ENCODE measurements at places on chromosomes 5 and 9.
A peak's percentile ranks its signal among the peaks of the same experiment; 100 is the strongest.

DNA sequence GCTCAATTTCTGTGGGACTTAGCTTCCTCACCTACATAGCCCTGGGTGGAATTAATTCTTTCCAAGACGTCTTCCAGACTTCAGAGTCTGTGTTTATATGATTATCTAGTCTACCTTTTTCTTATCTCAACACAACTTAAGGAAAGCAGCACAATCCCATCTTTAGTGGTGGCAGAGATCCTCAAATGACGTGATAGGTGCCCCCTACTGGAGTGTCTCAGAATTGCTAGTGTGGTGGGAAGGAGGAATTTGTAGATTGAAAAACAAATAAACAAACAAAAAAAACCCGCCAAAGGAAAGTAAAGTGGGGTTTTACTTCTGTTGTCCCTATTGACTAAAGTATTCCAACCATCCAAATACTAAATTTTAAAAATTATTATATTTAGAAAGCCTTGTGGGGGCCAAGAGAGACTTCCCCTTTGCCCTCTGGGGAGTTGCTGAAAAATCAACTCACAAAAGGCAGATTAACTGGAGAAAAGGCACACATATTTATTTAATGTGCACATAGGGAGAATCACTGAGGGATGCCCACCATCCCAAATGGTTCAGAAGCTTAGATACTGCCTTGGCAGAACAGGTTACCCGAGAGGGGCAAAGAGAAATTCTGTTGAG lies 283.3 kb downstream of the TMEM167A start:
- peak; percentile 38 for DNase-seq

DNA sequence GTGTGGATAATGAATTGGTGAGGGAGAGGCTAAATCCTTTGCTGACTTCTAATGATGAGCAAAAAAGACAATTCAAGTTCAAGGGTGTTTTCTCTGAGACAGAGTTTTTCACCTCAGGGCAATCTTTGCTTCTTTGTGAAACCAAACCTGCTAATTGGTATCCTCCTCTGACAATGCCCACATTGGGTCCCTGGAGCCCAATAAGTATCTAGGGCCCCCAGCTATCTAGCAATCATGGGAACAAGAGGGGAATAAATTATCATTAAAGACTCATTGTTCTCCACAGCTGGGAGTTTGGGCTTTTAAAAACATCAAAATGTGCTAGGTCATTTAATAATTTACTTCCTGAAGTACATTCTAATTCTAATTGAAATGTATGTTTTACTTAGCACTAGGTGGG lies 227.3 kb downstream of the TMEM167A start:
- DNase-seq, result no peak

DNA sequence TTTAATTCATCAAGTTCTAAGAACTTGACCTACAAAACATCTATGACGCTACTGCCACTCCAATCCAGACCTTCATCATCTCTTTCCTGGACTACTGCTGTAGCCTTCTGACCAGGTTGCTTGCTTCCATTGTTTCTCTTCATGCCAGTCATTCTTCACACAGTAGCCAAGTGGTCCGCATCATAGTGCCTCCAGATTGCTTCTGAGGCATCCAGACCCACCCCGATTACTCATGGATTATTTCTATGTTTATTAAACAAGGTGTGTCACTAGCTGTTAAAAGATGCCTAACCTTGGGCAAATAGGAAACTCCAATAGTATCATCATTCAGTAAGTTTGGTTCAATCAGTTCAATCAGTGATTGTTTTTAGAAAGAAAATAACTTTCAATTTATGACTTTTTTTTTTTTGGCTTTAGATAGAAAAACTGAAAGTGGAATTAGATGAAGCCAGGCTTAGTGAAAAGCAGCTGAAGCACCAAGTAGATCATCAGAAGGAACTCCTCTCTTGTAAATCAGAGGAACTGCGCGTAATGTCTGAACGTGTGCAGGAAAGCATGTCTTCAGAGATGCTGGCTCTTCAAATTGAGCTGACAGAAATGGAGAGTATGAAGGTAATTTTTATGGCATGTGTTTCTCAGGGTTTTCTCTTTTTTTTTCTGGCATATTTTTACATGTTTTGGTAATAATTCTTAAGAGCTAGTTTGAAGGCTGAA lies 9.5 kb downstream of the SPDL1 start:
- DNase-seq, result no peak

DNA sequence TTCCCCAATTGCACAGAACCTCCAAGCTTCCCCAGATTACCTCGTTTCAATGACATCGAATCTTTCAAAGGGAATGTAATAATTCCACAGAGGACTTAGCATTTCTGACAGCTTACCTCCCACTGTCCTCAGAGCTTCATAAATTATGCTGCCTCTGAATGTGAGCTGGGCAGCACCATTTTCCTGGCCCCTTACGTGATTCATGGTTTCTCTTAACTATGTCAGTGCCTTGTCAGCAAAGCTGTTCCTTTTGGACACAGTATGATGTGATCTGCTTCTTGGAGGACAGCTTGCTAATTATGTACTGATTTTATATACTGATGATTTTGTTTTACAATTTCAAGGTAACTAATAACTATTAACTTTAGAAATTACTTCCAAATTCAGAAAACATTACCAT lies 27.7 kb upstream of the SSBP2 start:
- DNase-seq, result no peak

DNA sequence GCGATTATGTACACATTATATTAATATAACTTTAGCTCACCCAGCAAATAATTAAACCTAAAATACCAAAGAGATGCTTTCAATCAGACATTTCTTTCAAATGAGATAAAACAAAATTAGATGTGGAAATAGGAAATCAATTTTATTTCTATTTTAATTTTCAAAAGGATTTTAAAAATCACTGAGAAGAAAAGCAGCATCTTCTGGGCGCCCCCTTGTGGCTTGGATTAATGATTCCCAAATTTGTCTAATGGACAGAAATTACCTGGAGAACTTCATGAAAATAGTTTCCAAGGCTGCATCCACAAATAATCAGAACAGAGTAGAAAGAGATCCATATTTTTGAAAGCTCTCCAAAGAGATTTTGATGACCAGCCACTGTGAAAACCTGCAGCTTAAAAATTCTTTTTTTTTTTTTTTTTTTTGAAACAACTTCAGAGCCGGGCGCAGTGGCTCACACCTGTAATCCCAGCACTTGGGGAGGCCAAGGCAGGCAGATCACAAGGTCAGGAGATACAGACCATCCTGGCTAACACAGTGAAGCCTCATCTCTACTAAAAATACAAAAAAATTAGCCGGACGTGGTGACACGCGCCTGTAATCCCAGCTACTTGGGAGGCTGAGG lies 50.9 kb upstream of the CEMIP2 start:
- no peak for DNase-seq

DNA sequence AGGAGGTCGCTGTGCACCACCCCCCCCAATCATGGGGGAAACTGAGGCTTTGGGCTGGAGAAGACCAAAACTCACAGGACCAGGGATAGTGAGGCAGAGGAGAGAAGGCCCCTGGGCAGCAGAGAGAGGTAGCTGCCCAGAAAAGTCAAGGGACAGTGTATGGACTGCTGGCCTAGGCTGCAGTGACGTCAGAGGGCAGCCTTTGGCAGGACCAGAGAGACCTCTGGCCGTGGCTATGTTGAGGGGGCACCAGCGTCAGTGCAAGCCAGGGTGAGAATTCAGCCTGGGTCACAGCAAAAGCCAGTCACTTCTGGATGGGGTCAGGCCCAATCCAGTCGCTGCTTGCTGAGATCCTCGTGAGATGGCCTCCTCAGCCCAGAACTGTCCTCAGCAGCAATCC lies 26.5 kb downstream of the FLT4 start:
- DNase-seq, result no peak

DNA sequence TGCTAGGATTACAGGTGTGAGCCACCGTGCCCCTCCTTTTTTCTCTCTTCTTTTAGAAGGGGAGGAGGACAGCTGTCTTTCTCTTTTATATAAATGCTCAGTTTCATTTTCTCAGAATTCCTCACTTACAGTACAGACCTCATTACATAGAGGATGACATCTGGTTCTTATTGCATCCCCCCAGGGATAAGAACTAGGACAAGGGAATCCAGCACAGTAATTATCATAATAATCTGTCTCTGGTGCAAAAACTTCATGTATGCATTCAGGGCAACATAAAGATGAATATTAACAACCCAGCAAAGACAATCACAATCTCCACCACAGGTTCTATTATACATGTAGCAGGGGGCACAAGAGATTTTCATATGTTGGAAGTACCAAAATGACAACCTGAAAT lies 5.1 kb downstream of the SPZ1 start:
- no peak for DNase-seq

DNA sequence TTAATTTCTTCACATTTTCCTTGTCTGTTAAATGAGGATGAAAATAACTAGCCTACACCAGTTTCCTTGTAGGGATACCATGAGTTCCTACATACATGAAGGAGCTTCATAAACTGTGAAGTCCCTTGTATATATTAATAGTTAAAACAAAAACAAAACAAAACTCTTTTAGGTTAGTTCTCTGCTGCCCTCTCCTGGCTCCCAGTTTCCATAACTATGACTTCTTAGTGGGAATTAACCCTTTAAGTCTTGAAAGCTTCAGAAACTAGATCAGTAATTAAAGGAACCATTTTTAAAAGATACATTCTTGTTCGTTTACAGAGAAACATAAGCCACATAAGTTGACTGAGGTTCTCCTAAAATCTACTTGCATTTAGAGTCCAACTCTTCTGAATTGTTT lies 500.0 kb upstream of the C9orf72 start:
- peak; percentile 17 for DNase-seq

GRCh38 chr5:80141681-80142080 lies 106.5 kb downstream of the THBS4 start:
- no peak for DNase-seq

DNA sequence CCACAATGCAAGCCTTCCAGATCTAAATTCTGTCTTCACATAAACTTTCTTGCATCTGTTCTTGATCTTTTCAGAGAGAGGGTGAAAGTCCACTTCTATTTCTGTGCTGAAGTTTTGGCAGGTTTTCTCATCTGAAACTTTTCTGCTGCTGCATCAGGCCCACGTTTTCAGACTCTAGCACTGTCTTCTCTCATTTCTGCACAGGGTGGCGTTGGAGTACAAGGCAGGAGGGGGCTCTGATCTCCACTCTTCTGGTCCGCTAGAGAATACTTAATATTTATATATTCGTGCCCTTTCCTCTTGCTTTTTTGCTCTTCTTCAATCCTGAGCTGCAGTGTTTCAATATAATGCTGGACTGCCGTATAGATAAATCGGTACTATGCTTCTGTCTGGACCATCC lies 204.0 kb upstream of the PRDM9 start:
- DNase-seq, result no peak

DNA sequence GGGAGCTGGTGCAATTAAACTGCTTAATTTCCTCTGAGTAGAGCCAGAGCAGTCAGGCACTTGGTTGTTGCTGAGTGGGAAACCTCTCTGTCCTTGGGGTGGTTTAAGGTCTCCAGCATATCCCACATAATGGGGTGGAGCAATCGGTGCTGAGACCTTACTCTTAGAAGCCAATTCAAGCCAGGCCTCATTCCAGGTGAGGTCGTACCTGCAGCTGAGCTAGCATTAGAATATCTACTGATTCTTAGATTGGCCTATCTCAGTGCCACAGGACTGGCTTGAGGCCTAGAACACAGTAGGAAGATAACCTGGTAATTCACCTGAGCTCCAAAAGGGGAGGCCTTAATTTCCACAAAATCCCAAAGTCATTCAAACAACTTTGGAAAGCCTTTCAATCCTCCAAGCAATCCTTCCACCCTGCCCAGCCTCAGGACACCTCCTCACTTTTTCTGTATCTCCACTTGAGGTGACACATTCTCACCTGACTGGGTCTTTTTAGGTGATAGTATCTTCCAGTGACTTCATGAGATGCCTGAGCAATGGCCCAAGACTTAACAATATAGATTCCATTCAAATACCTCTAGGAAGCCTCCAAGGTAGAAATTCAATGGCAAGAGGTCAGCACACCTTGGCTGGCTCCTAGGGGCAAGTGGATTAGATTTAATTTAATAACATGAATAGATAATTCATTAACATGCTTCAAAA lies 91.0 kb downstream of the FEM1C start:
- no peak for DNase-seq

- DNase-seq, result no peak
Observed at GRCh38 chr5:54725391-54726280, 208.1 kb downstream of the SNX18 start.

- no peak for DNase-seq
Observed at GRCh38 chr9:89797937-89798455, 193.2 kb downstream of the GADD45G start.

GRCh38 chr9:84756171-84756570 lies 86.6 kb downstream of the NTRK2 start:
- DNase-seq, result no peak

DNA sequence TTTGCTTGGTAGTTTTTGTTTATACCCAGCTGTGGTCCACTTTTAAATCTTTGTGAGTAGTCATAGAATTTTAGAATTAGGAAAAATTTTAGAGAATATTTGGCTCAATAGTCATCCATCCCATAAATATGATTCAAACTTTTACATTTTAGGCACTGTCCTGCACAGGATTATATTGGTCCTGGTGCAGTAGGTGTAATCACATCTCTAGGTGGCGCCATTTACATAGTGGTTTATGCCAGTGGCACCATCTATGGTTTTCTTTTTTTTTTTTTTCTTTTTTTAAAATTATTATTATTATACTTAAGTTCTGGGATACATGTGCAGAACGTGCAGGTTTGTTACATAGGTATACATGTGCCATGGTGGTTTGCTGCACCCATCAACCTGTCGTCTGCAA lies 260.7 kb upstream of the KCNN2 start:
- peak; percentile 31 for DNase-seq

DNA sequence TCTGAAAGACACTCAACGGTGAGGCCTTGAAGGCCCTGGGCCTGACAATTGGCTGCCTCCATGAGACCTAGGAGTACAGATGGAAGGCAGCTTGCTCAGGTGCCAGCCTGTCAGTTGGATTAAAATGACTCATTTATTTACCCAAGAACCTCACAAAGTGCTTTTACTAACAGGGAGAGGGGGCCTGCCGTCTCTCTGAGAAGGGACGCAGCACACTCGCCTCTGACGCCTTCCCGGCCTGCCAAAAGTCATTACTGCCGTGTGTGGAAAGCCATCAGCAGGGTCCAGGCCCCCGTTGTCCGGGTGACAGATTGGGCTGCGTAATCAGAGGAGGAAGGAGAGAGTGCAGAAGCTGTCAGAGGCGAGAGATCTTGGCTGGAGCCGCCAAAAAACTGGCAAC lies 32.4 kb downstream of the DDX31 start:
- no peak for DNase-seq

GRCh38 chr5:1330847-1331831 lies 13.8 kb downstream of the CLPTM1L start:
- DNase-seq, result peak; percentile 57

DNA sequence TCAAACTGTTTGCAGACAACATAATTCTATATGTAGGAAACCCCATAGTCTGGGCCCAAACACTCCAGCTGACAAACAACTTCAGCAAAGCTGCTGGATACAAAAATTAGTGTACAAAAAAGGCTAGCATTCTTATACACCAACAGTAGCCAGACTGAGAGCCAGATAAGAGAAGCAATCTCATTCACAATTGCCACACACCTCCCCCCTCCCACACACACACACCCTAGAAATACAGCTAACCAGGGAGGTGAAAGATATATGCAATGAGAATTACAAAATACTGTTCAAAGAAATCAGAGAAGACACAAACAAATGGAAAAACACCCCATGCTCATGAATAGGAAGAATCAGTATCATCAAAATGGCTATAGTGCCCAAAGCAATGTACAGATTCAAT lies 9.0 kb downstream of the MTREX start:
- DNase-seq, result no peak

- DNase-seq, result peak; percentile 50
Observed at GRCh38 chr5:36111238-36111637, 40.4 kb downstream of the LMBRD2 start.

- DNase-seq, result no peak
Observed at GRCh38 chr5:15731699-15732098, 231.7 kb downstream of the FBXL7 start.

- no peak for DNase-seq
Observed at GRCh38 chr5:560792-561166, 36.5 kb upstream of the SLC9A3 start.
